ELF-1 (cell line): ENCODE measurements at places on chromosomes 5 and 9.
A peak's percentile ranks its signal among the peaks of the same experiment; 100 is the strongest.

GRCh38 chr5:96614110-96614691, 48.0 kb upstream of the CAST start:
- DNase-seq = peak; percentile 51

- no peak for DNase-seq
These were observed 9.0 kb downstream of the NDUFS4 start for GRCh38 chr5:53569453-53569852.

DNA sequence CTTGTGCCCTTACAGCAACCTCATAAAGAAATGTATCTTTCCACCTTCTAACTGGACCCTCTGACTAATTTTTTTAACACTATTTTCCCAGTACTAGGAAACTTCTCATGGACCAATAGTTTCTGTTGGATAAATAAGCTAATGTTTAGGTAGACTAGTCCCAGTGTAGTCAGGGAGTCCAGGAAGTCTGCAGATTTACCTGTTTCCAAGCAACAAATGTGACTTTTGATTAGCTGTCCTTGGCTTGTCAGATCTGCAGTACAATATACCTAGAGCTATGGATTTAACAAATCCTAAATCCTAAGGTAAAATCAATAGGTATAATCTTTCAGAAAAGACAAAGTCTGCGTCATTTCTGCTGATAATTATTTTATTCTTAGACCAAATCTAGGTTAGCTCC, 55.7 kb downstream of the FAM174A start:
- no peak for DNase-seq

GRCh38 chr9:71223953-71224538, 102.6 kb upstream of the TRPM3 start:
- DNase-seq = peak; percentile 49

- DNase-seq = peak; percentile 67
These were observed 216.1 kb downstream of the MEF2C start for GRCh38 chr5:88666761-88667495.

DNA sequence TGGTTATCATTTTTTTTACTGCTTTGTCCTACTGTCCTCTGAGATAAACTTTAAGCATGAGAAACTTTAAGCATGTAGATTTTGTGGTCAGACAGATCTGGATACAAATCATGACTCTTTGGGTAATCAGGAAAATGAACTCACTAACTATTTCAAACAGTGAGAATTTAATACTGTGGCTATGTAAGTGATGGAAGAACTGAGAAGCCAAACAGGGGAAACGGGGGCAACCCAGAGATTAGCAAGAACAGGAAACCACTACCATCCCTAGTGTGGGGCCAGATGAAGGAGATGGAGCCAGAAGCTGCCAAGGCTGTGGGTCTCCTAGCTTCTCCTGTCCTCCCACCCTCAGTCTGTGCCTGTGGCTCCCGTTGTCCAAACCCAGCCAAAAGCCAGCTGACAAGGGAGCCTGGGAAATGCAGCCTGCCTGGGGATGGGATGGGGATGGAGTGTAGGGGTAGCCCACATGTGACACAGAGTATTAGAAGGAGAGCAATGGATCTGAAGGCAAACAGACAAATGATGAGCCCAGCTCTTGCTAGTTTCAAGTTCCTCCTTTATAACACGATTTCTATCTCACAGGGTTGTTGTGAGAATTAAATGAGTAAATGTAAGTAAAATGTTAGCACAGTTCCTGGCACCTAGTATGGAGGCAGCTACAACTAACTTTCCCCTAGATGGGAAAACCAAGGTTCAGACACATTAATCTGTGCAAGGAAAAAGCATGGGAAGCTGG, 27.7 kb upstream of the CDC23 start:
- no peak for DNase-seq

GRCh38 chr9:22718653-22719052, 272.0 kb downstream of the DMRTA1 start:
- no peak for DNase-seq

DNA sequence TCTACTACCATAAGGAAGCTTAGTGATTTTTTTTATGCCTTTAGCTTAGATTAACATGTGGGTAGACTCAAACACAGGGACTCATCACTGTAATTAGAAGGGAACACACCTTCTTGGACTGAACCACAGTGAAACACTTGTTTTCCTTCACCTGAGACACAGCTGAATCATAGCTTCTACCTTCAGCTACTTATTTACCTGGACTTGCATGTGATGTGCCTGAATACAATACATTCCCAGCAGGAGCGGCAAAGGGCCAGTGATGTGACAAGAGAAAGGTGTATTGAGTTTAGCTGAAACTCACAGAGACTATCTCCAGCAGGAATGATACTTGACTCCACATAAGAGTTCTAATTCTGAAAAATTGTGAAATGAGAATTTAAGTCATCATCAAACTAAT, 37.8 kb downstream of the GRAMD2B start:
- DNase-seq = no peak

- DNase-seq = peak; percentile 30
These were observed 629 bp downstream of the CCNH start for GRCh38 chr5:87411973-87412629.

DNA sequence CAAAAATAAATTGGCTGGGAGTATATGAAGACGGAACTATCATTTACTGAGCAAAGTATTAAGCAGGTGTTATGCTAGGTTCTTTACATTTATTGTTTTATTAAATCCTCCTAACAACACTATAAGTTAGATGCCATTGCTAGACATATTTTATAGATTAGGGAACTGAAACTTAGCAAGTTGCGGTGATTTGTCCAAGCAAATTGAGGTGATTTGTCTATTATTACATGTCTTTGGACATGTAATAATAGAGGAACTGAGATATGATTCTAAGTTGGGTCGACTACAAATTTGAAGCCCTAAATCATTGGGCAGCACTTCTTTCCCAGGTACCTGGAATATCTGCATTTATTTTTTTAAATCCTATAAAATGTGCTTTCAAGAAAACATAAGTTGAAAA, 429.9 kb downstream of the GABRG2 start:
- no peak for DNase-seq

DNA sequence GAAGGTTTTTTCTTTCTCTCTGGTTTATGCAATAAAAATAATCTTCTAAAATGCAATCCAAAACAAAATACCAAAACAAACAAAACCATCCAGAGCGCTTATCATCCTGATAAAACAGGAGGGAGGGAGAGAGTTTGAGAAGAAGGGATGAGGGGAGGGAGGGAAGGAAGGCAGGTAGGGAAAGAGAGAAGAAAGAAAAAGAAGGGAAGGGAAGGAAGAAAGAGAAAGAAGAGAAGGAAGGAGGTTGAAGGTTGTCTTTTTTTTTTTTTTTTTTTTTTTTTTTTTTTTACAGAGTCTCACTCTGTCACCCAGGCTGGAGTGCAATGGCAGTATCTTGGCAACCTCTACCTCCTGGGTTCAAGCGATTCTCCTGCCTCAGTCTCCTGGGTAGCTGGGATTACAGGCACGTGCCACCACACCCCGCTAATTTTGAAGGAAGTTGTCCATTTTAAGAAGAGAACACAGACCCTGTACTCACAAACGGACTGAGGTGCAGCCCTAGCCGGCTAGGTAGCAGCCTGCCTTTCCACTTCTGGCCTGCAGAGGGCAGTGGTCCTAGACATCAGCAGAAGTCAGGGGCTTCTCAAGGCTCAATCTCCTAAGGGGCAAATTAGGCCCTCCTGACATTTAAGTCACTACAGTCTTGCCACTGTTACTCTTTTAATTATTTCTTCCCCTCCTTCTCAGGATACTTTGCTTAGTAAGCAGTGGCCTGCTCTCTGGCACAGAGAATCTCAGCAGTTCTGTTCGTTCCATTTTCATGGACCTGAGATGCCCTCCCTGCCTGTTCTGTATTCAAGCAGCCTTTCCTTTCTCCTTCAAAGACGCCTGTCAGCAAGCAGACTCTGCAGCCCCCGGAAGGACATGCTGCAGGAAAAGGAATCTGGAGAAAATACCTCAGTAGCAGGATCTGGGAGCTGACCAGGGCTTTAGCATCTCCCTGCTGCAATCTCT, 76.4 kb downstream of the EPB41L4B start:
- DNase-seq = peak; percentile 89

- peak; percentile 62 for DNase-seq
These were observed at the start of gene TNFSF15 for GRCh38 chr9:114805670-114806525. Gene TNFSF15, minus strand, starts transcription at chr9:114806039. Its CDS starts 27 bp downstream, at chr9:114806012.

DNA sequence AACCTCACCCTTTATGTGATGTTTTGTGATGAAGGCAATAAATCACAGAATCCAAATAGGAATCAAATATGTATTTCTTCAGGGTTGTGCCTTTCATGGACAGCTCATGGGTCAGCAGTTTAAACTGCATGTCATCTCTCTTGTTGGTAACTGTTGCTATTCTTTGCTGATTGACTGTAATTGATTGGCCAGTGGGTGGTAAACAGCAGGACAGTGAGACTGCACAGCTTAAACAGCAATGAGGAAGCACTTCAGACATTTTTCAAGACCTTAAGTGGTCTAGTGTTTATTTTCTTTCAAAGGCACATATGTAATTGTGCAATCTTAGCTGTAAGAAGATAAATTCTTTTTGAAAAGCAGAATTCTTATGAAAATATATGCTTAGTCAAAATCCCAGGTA, 260.5 kb downstream of the COX7C start:
- DNase-seq = no peak

DNA sequence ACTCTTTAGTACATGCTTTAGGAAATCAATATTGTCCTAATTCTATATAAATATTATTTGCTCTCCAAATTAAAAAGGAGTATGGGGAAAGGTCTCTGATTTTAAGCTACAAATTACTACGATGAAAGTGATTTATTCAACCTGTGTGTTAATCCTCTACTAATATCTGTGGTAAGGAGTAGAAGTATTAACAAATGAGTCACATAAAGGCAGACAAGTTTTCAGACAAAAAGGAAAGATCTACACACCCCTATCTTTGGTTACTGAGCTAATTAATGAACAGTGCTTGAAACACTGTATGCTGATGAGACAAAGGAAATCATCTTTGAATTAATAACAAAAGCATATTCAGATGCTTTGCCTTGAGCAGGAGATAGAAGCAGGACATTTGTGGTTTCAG, 15.9 kb downstream of the LOX start:
- no peak for DNase-seq

- no peak for DNase-seq
These were observed 19.2 kb upstream of the FYB1 start for GRCh38 chr5:39238366-39239105.

DNA sequence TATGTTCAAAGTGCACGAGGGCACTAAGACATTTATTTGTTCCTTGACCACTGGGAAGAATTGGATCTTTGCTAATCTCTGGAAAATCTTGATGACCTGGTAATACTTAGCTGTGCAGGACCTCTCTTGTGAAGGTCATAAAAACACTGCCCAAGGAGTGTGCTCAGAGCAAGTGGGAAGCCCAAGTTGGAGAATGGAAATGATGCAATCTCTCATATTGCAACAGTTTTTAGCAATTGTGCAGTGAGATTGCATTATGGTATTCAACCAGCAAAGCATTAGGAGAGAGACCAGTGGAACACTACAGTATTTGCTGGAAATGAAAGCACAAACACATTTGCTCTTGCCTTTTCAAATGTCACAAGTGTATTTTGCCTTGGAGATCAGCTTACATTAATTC, 34.5 kb downstream of the TXNDC8 start:
- no peak for DNase-seq

GRCh38 chr9:89956331-89956730, 351.5 kb downstream of the GADD45G start:
- no peak for DNase-seq

- no peak for DNase-seq
These were observed 105.6 kb upstream of the GDNF start for GRCh38 chr5:37945446-37945845.
